Psoas muscle (tissue), 8 donors: ENCODE measurements at places on chromosomes 6 and 20. TPM values are rescaled to one million over a fixed set of nuclear protein-coding genes. Genes with fewer than 3 reads are reported as not detected.

Gene AVP
- not detected for total RNA-seq

DNA sequence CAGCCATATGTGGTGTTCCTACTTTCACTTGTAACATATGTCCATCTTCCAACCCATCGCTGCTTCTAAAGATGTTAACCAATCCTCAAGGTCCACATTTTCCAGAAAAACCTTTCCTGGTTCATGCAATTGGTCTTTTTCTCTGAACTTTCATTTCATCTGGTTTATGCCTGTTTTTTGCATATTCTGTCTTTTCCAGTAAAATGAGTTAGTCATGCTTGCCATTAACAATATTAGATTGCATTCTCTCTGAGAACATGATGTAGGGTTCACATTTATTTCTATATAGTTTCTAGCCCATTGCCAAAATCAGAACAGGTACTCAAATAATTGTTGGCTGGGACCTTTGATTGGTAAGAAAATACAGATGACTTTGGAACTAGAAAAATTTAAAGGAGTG is 36.7 kb downstream of the HIVEP2 start:
- DNase-seq, result no peak

Gene HLA-A
- 204 TPM for total RNA-seq

Gene VSX1
- total RNA-seq, result 0.48 TPM

Gene AKAP12
- 10.5 TPM for total RNA-seq

DNA sequence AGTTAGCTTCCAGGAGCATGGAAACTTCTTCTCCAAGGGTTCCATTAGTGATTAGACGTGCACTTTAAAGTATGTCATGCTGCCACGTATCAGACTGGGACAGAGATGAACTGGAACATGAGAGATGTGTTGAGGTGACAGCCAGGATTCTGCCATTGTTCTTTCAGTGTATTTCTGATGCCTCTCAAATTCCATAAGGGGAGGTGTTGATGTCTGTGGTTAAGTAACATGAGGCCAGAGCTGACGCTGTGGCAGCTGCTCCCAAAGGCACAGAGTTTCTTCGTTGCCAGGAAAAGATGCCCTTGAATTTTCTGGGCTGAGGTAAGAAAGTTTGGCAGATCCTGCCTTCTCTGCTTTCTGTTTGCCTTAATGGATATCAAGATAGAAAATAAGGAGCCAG is 63.5 kb downstream of the TRMT6 start:
- DNase-seq, result peak; percentile 56

DNA sequence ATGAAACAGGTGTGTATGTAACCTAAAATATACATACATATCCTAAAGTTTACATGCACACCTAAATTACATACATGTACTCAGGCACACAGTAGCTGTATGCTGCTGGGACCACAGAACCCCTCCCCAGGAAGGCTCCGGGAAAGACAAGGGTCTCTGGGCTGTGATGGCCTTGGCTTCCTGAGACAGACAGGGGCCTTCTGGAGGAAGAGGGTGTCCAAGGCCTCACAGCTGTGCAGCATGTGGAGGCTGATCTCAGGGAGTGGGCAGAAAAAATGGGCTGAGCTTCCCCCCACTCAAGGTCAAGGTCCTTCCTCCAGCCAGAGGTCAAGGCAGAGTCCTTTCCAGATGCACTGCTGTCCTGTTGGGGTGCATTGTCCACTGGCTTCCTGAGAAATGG is 129.1 kb upstream of the THBS2 start:
- DNase-seq, result no peak

Gene FOXQ1
- not detected for total RNA-seq

DNA sequence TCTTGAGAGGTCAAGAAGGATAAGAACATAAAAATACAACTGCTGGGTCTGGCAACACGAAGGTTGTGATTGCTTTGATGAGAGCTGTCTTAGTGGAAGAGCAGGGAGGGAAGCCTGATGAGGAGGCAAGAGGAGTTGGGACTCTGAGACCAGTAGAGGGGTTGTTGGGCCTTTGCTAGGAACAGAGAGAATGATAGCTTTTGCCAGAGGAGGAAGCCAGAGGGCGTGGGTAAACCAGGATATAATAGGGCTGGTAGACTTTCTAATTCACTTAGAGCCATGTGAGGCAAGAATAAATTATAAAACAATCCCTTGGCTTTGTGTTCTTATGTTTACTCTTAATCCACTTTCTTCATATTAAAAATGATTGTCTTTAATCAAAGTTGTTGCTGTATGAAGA is 78.6 kb downstream of the RCAN2 start:
- no peak for DNase-seq

DNA sequence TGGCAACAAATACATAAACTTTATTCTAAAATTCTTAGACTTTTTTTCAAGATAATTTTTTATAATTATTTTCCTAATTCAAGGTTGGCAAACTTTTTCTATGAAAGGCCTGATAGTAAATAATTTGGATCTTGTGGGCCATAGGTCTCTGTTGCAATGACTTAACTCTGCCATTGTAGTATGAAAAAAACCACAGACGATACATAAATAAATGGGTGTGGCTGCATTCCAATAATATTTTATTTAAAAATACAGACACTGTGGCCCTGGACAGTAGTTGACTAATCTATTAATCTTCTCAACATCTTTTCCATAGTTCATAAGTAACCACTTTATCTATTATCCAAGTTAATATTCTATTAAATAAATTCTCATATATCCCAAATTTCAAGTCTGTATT is 281.1 kb downstream of the SYNE1 start:
- DNase-seq, result no peak

DNA sequence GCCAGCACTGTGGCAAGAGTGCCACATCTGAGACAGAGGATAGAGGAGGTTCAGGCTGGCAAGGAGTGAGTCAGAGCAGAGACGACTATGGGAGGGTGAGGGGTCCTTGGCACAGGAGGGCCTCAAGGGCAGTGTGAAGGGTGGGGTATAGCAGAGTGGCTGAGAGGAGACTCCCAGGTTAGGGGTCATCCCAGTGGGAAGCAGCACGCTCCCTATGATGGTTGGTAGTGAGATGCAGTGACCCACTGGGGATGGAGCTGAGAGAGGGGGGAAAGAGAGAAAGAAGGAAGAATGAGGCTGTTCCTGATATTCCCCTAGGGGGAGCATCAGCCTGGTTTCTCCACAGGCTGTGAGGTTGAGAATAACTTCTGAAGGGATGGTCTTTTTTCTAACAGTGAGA is 97.3 kb downstream of the INSM1 start:
- DNase-seq, result no peak

Gene MCHR2
- total RNA-seq, result not detected

- DNase-seq, result no peak
Measured at GRCh38 chr20:62281161-62281933, 21.4 kb upstream of the ADRM1 start.

GRCh38 chr6:139600919-139601475 is 226.5 kb upstream of the CITED2 start:
- DNase-seq, result no peak

Gene GID8
- total RNA-seq, result 12.8 TPM

GRCh38 chr6:130382872-130383490 is 17.2 kb downstream of the TMEM200A start:
- DNase-seq, result no peak

DNA sequence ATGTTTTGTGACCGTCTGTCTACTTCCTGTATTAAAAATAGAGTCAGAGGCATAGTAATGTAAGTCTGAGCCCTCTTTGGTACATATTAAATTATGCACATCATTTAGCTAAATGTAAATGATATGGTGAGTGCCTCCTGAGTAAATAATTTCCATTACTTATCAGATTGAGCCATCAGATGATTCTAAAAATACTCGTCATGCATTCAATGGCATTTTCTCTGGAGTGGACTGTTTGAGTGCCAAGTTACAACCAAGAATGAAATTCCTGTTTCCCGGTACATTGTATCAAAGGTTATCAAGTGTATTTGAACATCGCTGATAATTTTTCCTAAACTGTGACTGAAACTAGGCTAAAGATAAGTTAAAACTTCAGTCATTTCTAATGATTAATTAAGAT is 81.0 kb downstream of the AKAP7 start:
- no peak for DNase-seq

Gene EPB41L1
- 24.1 TPM for total RNA-seq

DNA sequence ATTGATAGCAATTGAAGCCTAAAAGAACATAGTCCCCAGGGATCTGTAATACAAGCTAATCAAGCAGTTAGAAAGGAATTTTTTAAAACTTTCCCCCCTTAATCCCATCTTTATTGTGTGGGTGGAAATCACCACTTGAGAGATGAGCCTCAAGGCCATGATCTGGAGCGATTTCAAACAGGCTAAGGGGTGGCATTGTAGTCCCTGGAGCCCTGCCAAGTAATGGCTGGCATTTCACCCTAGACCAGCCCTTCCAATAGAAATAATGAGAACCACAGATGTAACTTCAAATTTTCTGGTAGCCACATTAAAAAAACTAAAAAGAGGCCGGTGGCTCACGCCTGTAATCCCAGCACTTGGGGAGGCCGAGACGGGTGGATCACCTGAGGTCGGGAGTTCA is 46.9 kb downstream of the PRDM1 start:
- DNase-seq, result no peak

DNA sequence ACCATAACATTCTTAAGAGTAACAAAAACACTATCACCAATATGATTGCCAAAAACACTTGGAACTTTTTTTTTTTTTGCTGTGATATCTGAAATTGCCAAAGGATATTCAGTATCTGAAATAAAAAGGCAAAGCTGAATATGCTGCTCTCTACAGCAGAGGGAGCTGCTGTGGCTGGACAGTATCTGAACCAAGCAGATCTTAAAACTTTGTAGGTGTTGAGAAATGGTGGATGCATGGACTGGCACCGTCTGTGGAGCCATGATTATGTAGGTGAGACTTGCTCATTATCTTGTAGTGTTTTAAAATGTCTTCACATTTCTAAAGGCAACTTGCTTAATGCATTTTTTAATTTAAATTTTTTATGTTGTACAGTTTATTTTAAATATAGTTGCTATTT is 9.2 kb downstream of the PDCD2 start:
- no peak for DNase-seq

- peak; percentile 70 for DNase-seq
Measured at GRCh38 chr20:58481481-58482021, 33.6 kb downstream of the APCDD1L start.

Gene SERPINB1
- 43.6 TPM for total RNA-seq

DNA sequence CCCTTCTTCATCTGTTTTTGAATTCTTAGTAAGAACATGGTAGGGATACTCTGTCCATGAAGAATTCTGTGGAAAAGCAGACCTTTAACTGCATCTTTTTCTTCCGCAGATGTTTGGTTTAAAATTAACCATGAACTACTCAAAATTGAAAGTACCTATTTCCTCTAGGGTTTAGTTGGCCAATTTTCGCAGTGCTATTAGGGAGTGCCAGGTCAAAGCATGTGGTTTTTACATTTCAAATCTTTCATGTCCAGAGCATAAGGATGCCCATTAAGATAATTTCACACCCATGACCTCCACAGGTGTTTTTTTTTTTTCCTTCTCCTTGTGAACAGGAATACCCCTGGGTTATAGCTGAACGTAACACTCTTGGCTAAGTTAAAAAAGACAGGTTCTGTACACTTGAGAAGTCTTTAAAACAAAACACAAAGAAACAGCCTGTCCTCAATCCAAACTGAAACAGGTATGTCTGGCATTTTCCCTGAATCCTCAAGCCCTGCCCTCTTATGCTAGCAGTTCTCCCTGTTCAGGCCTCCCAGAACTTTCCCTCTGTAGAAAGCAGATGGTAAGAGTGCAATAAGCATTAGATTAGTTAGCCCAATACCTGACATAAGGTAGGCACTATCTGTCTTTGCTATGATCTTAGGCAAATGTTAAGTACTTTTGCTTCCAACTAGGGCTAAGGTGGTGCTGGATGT is 67.1 kb downstream of the ELOVL5 start:
- DNase-seq, result no peak

DNA sequence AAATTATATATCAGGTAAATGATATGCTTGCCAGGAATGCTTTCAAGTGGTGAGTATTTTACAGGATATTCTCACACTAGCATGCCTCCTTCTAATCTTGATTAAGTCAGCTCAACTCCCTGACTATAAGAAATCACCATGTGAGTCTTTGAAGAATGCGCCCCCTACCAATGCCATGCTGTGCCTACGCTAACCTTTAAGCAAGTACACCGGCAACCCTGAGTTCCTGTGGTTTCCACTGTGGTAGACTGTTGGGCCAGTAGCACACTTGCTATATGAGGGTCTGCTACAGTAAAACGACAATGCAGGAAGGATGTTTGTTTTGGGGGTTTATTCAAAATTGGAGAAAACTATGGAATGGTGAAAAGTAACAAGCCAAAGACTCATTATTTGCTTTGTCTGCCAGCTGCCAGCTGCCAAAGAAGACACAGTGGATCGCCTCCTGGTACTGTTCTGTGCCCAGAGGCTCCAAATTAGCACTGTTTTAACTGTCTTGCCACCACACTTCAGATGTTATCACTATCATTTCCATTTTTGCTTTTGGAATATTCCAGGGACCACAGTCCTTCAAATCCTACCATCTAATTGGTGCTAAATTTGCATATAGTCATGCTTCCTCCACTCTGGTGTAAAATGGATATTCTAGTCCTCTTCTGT is 333.5 kb downstream of the RNGTT start:
- no peak for DNase-seq

GRCh38 chr6:22322103-22323030 is 25.5 kb upstream of the PRL start:
- DNase-seq, result no peak

Gene NRN1
- 9.3 TPM for total RNA-seq

- DNase-seq, result no peak
Measured at GRCh38 chr6:116761779-116762178, 3.7 kb downstream of the FAM162B start.

Gene COL9A3
- total RNA-seq, result 0.40 TPM

Gene PAK5
- total RNA-seq, result not detected

GRCh38 chr20:10447028-10447427 is 11.9 kb downstream of the SLX4IP start:
- DNase-seq, result no peak

DNA sequence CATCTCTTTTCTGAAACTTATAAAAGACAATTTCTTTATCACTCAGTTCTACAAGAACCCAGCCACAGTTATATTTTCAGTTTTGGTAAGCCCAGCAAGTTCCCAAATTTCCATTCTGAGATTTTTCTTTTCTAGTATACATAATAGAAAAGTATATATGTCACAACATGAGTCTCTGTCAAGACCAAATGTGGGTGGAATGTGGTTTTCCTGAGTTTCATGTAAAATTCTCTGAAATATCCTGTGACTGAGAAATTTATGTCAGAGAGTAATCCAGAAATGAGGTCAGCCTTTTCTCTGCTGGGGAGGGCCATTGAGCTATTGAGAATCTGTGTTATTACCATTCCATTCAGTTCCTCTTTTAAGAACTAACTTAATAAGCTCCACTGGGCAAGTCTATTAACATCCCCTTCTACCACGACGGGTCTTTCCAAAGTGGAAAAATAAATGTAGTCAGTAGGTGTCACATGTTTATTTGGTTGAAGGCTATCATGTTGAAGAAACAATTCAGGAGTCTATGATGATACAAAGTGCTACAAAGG is 100.7 kb upstream of the HMGN3 start:
- DNase-seq, result no peak

GRCh38 chr6:137877113-137877512 is 10.1 kb downstream of the TNFAIP3 start:
- DNase-seq, result no peak

DNA sequence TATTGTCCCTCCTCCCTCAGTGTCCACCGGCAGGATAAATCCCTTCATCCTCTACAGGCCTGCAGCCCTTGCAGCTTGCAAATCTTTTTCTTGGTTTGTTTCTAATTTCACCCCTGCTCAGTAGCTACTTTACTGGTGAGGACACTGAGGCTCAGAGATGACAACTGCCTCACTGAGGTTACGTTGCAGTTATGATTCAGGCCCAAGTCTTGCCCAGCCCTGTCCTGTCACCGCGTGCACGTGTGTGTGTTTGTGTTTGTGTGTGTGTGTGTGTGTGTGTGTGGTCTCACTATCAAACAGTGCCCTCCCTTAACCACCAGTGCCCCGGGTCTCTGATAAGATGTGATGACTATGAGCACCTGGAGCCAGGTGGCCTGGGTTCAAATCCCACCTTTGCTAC is 21.1 kb downstream of the FAM110A start:
- DNase-seq, result no peak
